ENCODE measurements at places on chromosomes 1 and 21.

- DNase-seq: no peak
Measured at GRCh38 chr1:83918688-83919285, 80.1 kb downstream of the TTLL7 start.

DNA sequence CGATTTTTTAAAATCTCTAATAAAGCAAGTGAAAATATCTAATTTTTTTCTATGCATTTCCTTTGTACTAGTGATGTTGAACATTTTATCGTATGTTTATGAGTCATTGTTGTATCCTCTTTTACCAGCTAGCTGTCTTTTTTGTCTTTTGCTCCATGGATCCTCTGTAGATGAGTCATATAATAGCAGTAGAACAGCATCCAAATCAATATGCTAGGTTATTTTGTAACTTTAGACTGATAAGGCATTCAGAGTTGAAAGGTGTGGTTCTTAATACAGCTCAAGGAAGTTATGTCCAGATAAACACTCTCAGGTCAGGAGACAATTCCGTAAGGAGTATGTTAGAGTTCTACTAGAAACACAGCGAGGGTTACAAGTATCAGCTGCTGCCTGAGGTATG is 31.9 kb downstream of the MAP10 start:
- no peak for DNase-seq

GRCh38 chr1:15309687-15310086 is 62.7 kb downstream of the FHAD1 start:
- DNase-seq: no peak

DNA sequence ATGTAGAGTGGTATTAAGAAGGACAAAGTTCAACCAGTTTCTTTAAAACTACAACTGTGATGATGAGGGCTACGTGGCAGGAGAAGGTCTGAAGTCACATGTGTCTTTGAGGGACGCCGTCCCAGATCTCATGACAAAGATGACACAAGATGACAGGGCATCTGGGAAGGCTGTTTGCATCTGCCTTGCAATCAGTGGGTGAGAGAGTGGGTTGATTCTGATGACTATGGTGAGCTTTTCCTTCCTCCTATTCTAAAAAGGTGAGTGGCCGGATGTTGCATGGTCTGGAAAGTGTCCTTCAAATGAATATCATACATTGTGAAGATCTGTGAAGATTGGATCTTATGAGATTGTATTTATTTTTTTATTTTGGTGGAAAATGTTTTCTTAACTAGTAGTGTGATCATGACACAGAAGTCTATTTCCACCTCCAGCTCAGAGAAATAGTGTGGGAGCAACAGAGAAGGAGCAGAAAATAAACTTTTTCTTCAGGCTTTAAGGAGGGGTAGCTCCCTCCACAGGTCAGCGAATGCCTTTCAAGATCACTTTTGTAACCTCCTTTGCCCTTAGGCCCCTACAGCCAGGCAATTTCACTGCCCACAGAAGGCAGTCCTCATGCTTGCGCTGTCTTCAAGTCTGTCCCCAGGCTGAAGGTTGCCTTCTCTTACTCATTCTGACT is 76.0 kb upstream of the ATF3 start:
- no peak for DNase-seq

GRCh38 chr1:206745301-206745700 is 25.3 kb upstream of the IL19 start:
- DNase-seq: no peak

GRCh38 chr1:90262791-90263190 is 267.9 kb downstream of the ZNF326 start:
- DNase-seq: no peak

- DNase-seq: peak; percentile 21
Measured at GRCh38 chr1:181485287-181486097, 2.2 kb downstream of the CACNA1E start.

GRCh38 chr1:66490816-66491215 is 43.1 kb upstream of the SGIP1 start:
- no peak for DNase-seq

GRCh38 chr1:65605621-65606020 is 185.2 kb downstream of the LEPR start:
- DNase-seq: no peak

DNA sequence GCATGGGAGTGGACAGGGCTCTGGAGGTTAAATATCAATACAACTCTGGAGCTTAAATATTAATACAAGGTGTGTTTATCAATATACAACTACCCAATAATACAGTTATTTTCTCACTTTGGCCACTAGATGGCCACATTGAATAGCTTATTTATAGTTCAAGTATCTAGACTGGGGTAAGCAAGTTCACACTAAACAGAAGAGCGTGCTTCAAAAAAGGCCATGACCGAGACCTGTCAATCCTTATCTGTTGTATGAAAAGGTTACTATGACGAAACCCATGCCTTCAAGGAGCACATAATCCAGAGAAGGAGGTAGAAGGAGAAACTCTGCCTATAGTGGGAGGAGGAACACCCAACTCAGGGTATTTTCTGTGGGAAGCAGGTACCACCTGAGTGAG is 29.1 kb downstream of the CHML start:
- DNase-seq: no peak

- DNase-seq: no peak
Measured at GRCh38 chr1:61143821-61144424, 61.6 kb downstream of the NFIA start.

- no peak for DNase-seq
Measured at GRCh38 chr1:55993646-55994318, 585.6 kb downstream of the PLPP3 start.

DNA sequence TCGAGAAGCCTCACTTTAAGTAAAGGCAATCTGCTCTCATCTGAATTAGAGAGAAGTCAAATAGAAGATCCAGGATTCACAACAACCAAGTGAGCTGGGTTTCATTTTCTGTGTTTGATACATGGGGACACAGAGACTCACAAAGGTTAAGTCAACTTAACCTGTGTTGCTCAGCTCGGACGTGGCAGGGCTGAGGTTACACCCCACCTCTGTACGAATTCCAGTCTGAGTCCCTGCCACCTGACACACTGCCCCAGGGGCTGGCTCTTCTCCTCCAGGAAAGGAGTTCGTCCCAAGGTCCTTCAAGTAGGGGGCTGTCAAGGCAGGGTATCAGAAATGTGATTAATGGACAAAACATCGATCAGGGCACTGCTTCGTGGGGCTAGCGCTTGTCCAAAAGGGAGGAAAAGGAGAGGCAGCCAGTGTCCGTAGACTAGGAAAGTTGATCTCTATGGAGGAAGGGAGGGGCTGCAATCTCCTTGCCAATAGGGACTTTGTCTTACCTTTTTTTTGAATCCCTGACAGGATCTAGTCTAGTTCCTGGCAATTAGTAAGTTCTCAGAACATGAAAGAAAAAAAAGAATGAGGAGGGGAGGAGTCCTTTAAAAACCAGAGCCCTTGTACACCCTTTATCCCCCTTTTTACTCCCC is 116.4 kb downstream of the CNIH3 start:
- DNase-seq: no peak

DNA sequence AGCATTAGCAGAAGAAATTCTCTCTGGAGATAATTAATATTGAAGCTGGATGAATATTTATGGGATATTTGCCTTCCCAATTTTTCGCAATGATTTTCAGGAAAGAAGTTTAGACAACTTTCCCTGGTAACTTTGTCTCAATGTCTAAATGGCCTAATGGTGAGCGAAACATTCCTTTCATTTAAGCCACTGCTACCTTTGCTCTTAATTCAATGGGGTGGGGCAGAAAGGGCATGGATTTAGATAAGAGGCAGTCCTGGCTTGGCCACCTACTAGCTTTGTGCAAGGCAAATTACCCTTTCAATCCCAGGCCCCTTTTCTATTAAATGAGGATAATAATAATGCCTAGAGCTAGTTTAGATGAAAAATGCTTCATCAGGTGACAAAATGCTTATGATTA is 27.1 kb upstream of the LYST start:
- no peak for DNase-seq

- DNase-seq: no peak
Measured at GRCh38 chr1:17207046-17207445, 2.1 kb downstream of the PADI1 start.

- DNase-seq: no peak
Measured at GRCh38 chr1:162904023-162904422, 43.0 kb upstream of the CCDC190 start.

DNA sequence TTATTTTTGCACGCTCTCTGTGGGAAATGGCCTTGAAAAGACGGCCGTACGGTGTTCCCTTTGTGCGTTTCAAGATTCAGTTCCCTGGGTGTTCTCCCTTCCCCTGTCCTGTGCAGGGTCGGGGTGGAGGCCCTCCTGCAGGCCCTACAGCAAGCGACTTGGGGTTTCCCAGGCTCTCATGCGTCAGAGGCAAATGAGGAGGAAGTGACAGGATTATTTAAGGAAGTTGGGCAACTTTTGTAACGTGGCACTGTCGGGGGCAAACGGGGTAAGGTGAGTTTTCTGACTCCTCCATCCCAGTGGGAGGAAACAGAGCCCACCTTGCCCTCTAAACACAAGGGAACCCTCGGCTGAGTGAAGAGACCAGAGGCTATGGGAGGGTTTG is 16.1 kb upstream of the AJAP1 start:
- no peak for DNase-seq

GRCh38 chr1:5579966-5580365 is 412.3 kb downstream of the NPHP4 start:
- DNase-seq: no peak

GRCh38 chr1:115980998-115981993 is 5.0 kb downstream of the SLC22A15 start:
- DNase-seq: no peak

DNA sequence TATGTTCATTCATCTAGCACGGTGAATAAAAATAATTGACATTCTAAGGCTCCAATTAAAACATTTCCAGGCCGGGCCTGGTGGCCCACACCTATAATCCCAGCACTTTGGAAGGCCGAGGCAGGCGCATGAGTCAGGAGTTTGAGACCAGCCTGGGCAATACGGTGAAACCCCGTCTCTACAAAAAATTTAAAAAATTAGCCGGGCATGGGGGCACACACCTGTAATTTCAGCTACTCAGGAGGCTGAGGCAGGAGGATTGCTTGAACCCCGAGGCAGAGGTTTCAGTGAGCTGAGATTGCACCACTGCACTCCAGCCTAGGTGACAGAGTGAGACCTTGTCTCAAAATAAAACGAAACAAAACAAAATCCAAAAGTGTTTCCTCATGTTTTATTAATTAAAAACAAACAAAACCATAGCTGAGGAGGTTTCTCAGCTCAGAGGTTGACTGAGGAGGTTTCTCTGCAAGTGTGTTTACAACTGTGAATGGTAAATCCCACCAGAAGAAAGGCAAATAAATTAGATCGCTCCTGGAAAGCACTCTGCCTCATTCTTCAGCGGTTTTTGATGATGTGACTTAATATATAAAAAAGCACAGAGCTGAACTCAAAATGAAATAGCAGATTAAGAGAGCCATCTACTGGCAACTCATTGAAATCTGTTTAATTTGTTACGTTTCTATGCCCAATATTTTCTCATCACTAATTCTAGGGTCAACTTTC is 37.7 kb upstream of the ATG4C start:
- no peak for DNase-seq

- no peak for DNase-seq
Measured at GRCh38 chr1:17162941-17163340, 42.0 kb upstream of the PADI1 start.

- DNase-seq: no peak
Measured at GRCh38 chr21:26965907-26966581, 844 bp downstream of the ADAMTS5 start.

- peak; percentile 45 for DNase-seq
Measured at GRCh38 chr1:236142253-236143103, at the start of gene GPR137B. TSS of gene GPR137B (plus strand) at chr1:236142539. CDS start at chr1:236142623, 84 bp downstream.

GRCh38 chr1:100353071-100353801 is 930 bp downstream of the CDC14A start:
- peak; percentile 10 for DNase-seq

DNA sequence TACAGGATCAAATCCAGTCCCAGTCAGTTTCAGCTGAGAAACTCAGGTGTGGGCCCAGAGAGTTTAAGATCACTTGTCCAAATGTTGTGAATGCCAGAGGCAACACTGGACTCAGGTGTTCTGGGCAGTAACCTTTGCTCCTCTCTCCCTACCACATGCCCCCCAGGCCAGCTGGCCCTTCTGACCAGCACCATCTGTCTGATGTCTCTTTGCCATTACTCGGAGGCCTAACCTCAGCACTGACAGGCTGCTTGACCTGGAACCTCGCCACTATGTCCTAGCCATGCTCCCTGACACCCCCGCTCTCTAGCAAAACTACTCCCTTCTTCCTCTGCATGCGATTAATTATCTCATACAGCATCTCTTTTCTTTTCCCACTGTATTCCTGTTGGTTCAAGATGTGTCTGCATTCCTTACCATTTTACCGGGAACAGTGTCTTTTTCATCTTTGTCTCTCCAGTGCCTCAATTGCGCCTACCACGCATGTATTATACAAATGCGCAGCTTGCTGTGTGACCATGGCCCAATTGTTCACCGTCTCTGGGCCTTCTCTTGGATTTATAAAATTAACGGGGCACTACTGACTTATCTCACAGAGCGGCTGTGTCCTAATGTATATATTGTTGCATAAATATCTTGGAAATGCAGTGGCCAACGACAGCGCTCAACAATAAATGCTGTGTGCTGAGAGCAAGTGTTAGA is 159.5 kb upstream of the IRF2BP2 start:
- DNase-seq: no peak

DNA sequence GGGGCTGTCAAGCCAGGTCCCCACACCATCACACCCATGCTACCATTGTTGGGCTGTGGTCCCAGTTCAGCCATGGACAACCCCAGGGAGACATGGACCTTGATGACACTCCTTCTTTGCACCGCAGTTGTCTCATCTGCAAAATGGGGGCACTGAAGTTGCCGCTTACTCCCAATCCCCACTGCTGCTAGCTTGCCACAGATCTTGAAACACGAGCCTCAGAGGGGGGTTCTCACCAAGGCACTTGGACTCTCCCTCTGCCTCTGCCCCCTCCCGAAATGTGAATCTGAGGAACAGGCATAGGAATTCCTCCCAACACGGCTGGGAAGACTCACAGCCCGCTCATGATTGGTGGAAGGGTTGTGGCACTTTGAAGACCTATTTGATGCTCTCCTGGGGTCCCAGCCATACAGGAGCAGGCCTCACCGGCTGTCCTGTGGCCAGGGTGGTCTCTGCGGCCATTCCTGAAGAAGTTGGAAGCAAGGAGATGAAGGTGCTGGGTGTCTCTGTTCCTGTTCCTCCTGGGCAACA is 31.1 kb downstream of the RUNX3 start:
- DNase-seq: no peak

DNA sequence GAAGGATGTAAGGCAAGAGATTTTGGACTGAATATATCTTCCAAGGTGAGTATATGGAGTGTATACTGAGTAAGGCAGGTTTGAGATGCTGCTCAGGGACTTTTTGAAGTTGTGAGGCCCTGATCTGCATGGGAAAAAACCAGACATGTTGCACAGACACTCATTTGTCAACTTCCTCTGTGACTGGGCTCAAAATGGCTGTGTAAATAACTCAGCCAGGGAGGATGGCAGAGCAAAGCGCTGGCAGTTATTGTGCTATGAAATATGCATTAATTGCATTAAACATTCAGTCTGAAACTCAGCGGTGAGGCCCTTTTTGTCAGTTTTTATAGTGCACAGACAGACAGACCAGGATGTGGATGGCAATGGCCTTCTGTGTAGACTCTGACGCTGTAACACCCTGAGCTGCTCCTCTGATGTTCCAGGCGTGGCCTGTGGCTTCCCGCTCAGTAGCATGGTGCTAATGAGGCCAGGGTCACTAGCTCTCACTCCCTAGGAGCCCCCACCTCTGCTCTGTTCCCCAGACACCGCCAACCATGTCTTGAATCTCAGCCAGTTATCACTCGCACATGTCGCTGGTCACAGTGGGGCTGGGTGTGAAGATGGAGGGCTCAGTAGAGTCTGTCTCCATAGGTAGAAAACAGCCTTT is 307.0 kb upstream of the PROX1 start:
- DNase-seq: no peak

GRCh38 chr1:203453616-203454015 is 22.0 kb upstream of the PRELP start:
- DNase-seq: no peak
